Nasal cavity respiratory epithelium epithelial cell of viscerocranial mucosa (primary cell): ENCODE measurements at places on chromosomes 16 and 17. TPM values are rescaled to one million over a fixed set of nuclear protein-coding genes. Genes with fewer than 3 reads are reported as not detected.

Gene SOCS1
- total RNA-seq, result 1.4 and 1.9 TPM in 2 replicates

Gene RAP1GAP2
- 15.7 TPM in 2 replicates for total RNA-seq

Gene CNTROB
- total RNA-seq, result 12.0 and 18.7 TPM in 2 replicates

Gene HBA2
- not detected in 2 replicates for total RNA-seq

Gene SLC35G6
- total RNA-seq, result not detected in 2 replicates

Gene CBX2
- total RNA-seq, result 1.0 and 2.8 TPM in 2 replicates

Gene RNF112
- total RNA-seq, result 0.34 and 0.43 TPM in 2 replicates

Gene ETV4
- 2.3 and 4.8 TPM in 2 replicates for total RNA-seq

Gene CCL3
- not detected in 2 replicates for total RNA-seq

Gene CLEC19A
- total RNA-seq, result not detected in 2 replicates

Gene PPL
- total RNA-seq, result 199 and 267 TPM in 2 replicates

Gene CFAP20
- 34.2 and 36.7 TPM in 2 replicates for total RNA-seq

Gene ACSM2A
- not detected in 2 replicates for total RNA-seq

Gene SLC25A11
- total RNA-seq, result 49.2 and 54.0 TPM in 2 replicates

Gene USP6
- total RNA-seq, result not detected in 2 replicates

Gene GAS2L2
- under 0.01 and 0.07 TPM in 2 replicates for total RNA-seq

Gene RAD51C
- 34.5 and 43.4 TPM in 2 replicates for total RNA-seq

Gene KRT20
- total RNA-seq, result not detected in 2 replicates

Gene SMPD3
- total RNA-seq, result under 0.01 and 0.14 TPM in 2 replicates

Gene ZG16B
- 0.68 and 4.1 TPM in 2 replicates for total RNA-seq

Gene ADAD2
- not detected in 2 replicates for total RNA-seq

Gene TMC8
- total RNA-seq, result under 0.01 and 0.21 TPM in 2 replicates

Gene IGFALS
- total RNA-seq, result under 0.01 TPM in 1 of 2 replicates, not detected in the other

Gene OTOA
- total RNA-seq, result under 0.01 TPM in 2 replicates

Gene NPIPB9
- 0.68 and 3.1 TPM in 2 replicates for total RNA-seq

Gene TMEM132E
- total RNA-seq, result not detected in 2 replicates

Gene AOC3
- under 0.01 and 0.57 TPM in 2 replicates for total RNA-seq

Gene P2RX5
- 1.4 and 4.3 TPM in 2 replicates for total RNA-seq
